ENCODE measurements at places on chromosomes 7 and 10. TPM values are rescaled to one million over a fixed set of nuclear protein-coding genes. Genes with fewer than 3 reads are reported as not detected.

Gene HYAL4
- total RNA-seq: not detected

Gene GPNMB
- total RNA-seq: not detected

Gene IQCE
- 11.3 TPM for total RNA-seq

- no peak overlapping the region for H3K27ac ChIP-seq
- no peaks in the 10 kb centered on the region for H3K27me3 ChIP-seq
- no peaks in the 10 kb centered on the region for H3K4me1 ChIP-seq
- H3K4me3 ChIP-seq: no peak overlapping the region
Measured at GRCh38 chr10:59771162-59771807, 18.0 kb upstream of the MRLN start.

DNA sequence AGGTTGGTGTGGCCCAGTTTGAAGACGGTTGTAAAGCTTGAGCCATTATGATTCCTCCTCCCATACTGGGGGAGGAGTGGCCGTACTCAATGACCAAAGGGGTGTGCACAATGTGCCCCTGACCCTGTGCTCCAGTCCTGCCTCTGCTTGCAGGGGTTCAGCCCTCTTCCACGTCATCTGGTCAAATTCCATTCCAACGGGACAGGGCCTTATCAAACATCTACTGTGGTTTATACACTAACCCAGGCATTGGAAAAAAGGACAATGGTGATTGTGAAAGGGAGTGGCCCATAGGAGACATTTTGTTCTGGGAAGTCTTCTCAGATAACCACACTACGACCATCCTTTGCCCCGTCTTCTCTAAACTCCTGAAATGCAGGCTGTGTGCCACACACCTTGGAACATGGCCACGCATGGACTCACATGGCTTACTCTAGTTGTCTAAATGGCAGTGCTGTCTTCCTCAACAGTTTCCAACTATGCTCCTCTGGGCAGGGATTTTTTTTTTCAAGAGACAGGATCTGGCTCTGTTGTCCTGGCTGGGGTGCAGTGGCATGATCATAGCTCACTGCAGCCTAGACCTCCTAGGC is 103.0 kb downstream of the JCAD start:
- no peaks in the 10 kb centered on the region for H3K4me1 ChIP-seq
- no peaks in the 10 kb centered on the region for H3K27me3 ChIP-seq
- H3K4me3 ChIP-seq: no peak overlapping the region
- no peaks in the 10 kb centered on the region for H3K36me3 ChIP-seq
- DNase-seq: no peak

DNA sequence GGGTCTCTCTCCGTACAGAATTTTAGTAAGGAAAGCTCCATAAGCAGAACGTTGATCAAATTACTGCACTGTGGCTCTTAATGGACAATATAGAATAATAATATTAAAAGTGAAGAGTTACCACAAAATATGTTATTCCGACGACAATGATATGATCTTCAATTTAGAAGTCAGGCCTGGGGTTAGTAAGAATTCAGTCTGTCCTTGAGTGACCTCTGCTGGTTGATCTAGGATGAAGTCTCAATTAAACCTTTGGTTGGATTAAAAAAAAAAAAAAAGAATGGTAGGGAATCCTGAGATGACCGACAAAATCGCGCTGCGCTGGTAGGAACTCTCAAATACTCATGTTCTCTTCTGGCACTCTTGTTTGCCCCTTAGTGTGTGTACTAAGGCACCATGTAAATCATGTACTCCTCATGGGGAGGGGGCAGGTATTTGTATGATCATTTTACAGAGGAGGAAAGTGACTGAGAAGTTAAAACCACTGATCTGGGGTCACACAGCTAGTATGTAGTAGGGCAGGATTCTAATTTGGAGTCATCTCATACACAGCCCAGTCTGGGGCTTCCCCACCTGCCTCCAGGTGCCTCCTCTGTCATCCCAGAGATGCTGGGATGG is 161.3 kb upstream of the NPVF start:
- no peaks in the 10 kb centered on the region for H3K36me3 ChIP-seq
- DNase-seq: no peak
- no peak overlapping the region for H3K27ac ChIP-seq
- no peaks in the 10 kb centered on the region for H3K4me1 ChIP-seq
- H3K4me3 ChIP-seq: no peak overlapping the region

GRCh38 chr10:126569513-126570244 is 100.8 kb downstream of the C10orf90 start:
- H3K36me3 ChIP-seq: no peaks in the 10 kb centered on the region
- no peaks in the 10 kb centered on the region for H3K4me1 ChIP-seq
- no peak for DNase-seq
- H3K27ac ChIP-seq: no peak overlapping the region
- no peak overlapping the region for H3K4me3 ChIP-seq
- no peaks in the 10 kb centered on the region for H3K27me3 ChIP-seq

DNA sequence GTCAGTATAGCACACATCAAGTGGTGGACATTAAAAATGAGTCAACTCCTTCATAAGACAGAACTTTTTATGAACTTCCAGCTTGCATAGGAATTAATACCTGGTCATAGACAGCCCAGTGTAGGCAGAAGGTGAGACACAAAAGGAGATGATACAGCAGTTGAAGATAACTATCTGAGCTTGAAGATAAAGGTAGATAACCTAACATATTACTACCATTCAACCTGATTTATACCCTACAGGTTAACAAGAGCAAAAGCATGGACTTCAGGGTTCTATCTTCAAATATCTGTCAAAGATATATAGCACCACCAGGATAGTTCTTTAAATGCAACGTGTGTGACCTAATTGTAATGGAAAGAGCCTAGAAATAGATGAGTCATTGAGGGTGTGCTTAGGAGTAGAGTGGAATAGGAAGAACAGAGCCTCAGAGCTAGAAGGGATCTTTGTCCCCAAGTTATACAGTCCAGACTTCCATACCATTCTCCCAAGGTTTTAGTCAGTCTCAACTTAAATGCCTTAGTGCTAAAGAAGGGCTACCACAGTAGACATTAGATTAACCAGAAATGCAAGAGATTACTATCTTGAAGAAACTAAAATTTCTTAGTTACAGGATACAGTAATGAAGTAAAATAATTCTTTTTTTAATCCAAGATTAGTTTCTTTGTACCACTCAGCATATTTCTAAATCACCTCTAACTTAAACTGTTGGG is 9.2 kb downstream of the ZNF800 start:
- H3K4me1 ChIP-seq: peaks cover 4% of the 10 kb centered on the region
- no peak overlapping the region for H3K27ac ChIP-seq
- H3K4me3 ChIP-seq: no peak overlapping the region
- DNase-seq: no peak
- peaks cover 39% of the 10 kb centered on the region for H3K36me3 ChIP-seq

GRCh38 chr7:10802011-10802410 is 171.7 kb upstream of the PHF14 start:
- no peak overlapping the region for H3K4me3 ChIP-seq
- no peak for DNase-seq
- H3K27me3 ChIP-seq: no peaks in the 10 kb centered on the region
- H3K36me3 ChIP-seq: no peaks in the 10 kb centered on the region

All from natural killer cell (primary cell).